Posterior vena cava (tissue), 2 donors: ENCODE measurements at places on chromosomes 12 and 14.

- no peak for DNase-seq
These were observed 58.8 kb downstream of the TMEM30B start for GRCh38 chr14:61222388-61222787.

DNA sequence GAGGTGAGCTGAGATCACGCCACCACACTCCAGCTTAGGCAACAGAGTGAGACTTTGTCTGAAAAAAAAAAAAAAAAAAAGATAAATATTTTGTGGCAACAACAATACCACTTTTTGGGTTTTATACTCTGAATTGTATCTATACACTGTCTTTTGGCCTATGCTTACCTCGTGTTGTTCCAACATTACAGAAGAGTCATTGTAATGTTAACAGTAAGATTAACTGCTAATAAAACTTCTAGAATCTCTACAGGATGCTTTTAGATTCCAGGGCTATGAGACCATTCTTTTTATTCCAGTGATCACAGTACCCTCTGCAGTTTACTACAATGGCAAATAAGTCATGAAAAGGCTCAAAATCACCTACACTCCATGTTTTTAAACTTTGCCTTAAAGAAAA lies 11.6 kb downstream of the IFT81 start:
- no peak for DNase-seq

GRCh38 chr12:56631790-56632700 lies 1.9 kb upstream of the BAZ2A start:
- peak; percentile 86 for DNase-seq

- no peak for DNase-seq
These were observed 16.7 kb downstream of the PLEK2 start for GRCh38 chr14:67395086-67395875.

- no peak for DNase-seq
These were observed 44.7 kb upstream of the AMIGO2 start for GRCh38 chr12:47124451-47124850.

DNA sequence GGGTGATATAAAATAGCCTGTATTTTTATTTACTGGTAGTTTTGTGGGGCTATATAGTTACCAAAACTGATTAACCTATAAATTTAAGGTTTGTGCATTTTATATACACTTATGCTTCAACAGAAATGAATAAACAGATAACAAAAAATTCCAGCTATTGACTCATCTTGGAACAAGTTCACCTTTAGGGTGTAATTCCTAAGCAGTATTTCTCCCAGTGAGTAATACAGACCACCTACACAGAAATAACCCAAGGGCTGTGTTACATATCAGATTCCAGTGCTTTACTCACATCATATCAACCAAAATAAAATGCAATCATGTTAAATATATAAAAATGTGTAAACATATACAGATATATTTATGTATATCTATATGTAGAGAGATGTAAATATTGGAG lies 345.6 kb downstream of the ADAMTS20 start:
- DNase-seq: no peak

DNA sequence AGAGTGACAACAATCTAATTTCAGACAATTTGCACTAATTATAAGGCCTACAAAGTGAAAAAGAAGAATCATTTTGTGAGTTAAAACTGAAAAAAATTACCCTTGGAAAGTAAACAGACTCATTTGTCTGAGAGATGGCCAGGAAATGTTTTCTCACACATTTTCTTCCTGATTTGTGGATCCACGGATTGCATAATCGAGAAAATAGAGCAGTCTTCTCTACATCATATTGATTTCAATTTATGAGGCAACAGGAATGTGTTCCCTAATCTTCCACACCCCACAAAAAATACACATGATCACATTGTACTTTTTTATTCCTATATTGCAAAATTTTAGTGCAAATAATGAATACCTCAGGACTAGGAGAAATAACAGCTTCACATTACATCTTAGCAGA lies 160.8 kb downstream of the CCER1 start:
- DNase-seq: no peak

GRCh38 chr12:30896461-30896860 lies 30.1 kb upstream of the TSPAN11 start:
- no peak for DNase-seq

GRCh38 chr14:73943083-73943482 lies 6.8 kb downstream of the FAM161B start:
- no peak for DNase-seq

DNA sequence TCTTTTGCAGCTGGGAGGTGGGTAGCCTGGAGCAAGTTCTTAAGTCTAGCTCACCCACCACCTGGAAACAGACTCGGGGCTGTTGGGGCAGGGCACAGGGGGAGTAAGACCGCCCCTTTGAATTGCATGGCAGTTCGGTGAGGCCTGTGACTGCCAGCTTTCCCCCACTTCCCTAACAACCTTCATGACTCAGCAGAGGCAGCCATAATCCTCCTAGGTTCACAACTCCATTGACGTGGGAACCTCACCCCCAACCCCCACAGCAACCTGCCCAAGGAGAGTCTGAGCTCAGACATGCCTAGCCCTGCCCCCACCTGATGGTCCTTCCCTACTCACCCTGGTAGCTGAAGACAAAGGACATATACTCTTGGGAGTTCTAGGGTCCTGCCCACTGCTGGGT lies 87.4 kb downstream of the NELL2 start:
- DNase-seq: no peak

DNA sequence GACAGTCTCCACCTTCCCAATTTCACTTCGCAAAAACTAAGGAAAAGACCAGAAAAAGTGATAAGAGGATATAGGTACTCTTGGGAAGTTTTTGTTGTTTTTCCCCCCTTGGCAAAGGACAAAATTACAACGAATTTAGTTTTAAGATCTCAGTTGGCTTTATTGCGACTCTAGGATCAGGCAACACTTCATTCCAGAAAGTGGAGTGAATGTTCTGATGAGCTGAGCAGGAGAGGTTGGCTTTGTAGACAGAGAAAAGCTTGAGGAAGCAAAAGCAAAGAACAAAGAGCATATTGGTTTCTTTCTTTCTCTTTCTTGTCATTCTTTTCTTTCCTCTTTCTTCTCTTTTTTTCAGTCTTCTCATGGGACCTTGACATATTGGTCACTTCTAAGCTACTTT lies 640 bp upstream of the ZFYVE1 start:
- DNase-seq: no peak

DNA sequence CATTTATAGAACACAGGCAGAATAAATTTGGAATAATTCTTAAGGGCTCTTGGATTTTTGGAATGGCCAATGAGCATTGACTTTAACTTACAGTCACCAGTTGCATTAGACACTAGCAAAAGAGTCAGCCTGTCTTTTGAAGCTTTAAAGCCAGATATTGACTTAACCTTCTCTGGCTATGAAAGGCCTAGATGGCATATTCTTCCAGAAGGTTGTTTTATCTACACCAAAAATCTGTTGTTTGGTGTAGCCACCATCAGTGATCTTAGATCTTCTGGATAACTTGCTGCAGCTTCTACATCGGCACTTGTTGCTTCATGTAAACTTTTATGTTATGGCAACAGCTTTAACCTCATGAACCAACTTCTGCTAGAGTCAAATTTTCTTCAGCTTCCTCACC lies 10.4 kb downstream of the PCNX1 start:
- DNase-seq: no peak

GRCh38 chr14:52003324-52003723 lies 14.0 kb downstream of the RTRAF start:
- no peak for DNase-seq
